Muscle of back (tissue), 13 donors: ENCODE measurements at places on chromosomes 7 and 10.

DNA sequence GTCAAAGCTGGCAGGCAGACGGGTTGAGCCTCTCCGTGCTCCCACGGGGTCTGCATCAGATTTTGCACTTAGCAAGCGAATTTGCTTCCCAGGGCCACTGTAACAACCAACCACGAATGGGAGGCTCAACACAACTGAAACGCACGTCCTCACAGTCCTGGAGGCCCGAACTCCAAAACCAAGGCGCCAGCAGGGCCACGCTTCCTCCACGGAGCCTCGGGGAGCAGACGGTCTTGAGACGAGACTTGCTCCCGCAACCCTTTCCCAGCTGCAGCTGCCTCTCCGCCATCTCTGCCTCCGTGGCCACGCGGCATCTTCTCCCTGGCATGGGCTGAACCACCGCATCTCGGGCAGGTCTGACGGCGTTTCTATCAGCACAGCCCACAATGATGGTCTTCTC lies 30.2 kb upstream of the INSIG1 start:
- DNase-seq: no peak

DNA sequence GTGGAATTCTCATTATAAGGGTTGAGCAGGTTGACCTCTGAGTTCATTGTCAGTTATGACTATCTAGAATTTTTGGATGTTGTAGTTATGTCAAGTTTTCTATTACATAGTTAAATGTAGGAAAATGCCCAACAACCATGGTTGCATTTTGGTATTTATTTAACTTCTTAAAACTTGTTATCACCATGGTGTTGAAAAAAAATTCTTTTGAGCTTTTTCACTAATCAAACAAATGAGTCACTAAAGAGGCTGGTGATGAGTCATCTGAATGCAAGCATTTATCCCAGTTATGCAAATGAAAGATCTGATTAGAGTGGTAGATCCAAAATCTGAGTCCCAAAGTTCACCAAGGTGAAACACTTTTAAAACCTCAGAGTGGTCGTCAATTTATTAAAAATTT lies 624.7 kb upstream of the IGFBP3 start:
- no peak for DNase-seq

DNA sequence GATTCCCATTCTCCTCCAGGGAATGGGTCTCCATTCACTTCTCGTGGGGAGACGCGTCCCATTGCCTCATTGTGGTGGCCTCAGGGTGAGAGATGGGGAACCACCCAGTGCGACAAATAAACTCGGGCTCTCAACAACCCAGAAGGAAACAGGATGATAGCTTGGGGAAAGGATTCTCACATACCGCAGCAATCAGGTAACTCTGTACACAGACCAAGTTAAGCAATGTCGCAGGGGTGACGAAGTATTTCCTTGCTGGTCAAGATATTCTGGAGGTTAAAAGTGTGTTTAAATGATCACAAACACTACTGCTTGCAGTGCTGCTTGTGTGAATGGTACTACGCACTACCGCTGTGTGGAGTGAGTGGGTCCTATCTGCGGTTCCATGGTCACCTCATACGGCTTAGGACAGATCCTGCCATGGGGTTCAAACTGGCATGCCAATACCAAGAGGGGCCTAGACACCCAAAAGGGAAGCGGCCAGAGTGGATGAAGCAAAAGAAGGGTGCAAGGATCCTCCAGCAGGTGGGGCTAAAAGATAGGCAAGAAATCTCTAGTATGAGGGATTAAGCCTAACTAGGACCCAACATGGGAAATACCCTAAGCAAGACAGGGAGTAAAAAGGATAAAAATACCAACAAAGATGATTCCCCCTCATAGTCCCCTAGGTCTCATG lies 143.8 kb upstream of the TMEM106B start:
- peak; percentile 26 for DNase-seq

GRCh38 chr7:791519-791918 lies 40.8 kb upstream of the SUN1 start:
- DNase-seq: no peak

DNA sequence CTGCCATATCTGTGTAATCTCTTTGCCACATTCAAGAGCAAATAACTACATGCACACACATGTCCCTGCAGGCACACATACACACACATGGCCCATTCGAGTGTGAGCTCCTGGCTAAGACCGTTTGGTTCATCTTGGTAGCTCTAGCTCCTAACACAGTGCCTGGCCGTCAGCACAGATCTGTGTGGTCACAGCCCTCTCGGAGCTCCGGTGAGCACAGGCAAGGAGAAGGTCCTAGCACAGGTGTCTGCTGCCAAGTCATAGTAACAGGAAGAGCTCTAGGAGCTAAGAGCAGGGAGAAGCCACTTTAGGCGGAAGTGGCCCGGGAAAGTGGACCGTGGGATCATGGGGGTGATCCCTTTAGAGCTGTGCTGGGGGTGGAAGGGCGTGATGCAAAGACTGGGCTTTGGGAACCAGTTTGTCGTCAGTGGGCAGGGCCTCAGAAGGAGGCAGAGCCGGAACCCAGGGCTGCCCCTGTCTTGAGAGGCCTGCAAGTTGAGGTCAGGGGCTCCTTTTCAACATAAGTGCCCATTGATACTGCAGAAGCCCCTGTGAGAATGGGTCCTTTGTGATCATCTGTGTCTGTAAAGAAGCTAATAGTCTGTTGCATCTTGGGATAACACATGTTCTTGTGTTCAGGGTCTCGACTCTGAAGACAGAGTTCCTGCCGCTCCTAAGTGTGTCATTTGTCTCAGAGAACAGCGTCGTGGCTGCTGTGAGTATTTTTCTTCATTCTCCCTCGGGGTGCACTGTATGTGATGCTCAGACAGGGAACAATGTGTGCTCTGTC lies 16.6 kb upstream of the ARPC1B start:
- DNase-seq: no peak

DNA sequence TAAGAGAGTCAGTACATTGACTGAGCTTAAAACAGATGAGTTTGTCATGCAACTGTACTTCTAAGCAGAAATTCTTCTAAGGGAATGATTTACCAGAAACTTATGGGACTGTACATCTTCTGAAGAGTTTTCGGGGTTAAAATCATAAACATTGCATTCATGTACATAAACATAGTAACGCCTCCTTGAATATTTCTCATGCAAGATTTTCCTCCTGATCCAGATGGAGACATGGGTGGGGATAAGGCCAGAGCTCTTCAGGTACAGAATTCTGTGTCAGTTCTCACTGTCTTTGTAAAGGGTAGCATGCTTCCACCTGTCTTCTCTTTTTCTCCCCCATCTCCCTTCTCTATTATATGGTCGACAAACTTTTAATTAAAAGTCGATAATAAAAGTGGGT lies 335.3 kb downstream of the ABCA13 start:
- no peak for DNase-seq

GRCh38 chr10:77604063-77604462 lies 33.5 kb downstream of the KCNMA1 start:
- DNase-seq: no peak

GRCh38 chr10:100826031-100826651 lies 80.8 kb downstream of the PAX2 start:
- peak; percentile 11 for DNase-seq

- no peak for DNase-seq
Observed at GRCh38 chr7:99806839-99807478, 20.9 kb upstream of the CYP3A43 start.

DNA sequence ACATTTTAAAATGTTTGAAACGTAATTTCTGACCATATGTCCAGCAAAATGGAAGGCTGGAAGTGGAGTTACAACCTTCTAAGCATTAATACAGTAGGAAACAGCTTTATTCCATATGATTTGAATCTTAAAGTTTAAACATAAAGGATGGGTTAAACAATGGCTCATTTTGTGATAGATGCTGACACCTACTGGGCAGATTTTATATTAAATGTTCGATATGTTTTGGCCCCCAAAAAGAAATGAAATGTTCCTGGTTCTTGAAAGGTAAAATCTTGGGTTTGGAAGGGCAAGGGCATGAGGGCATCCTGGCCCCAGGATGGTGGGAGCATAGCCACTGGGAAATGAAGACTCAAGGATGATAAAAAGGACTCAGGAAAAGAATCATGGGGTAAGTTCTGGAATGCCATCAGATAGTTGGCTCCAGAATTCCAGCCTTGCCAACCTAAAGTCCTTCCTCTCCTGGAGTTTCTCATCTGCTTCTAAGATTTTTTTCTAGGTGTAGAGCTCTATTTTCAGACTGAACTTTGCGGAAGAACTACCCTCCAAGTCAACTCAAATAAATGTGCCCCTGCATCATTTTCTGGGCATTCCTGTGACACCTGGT lies 34.6 kb upstream of the SLC35G1 start:
- DNase-seq: no peak

DNA sequence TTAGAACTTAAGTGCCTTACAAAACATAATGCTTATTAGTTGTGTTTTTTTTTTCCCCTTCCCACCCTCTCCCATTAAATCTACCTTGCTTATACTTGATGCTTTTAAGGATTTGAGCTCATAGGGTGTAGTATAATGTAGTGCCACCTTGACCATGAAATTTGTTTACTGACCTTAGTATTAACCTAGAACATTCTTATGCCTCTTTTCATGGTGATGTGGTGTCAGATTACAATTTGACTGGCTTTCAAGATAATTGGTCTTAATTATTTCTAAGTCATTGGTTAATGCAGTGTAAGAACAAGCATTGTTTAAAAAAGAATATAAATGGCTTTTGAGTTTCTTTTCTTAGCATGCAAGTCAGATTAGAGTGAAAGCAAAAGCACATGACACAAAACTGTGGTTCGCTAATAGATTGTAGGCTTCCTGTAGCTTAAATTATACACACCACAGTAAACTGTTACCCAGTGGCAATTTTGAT lies 61.8 kb downstream of the ADD3 start:
- no peak for DNase-seq

- peak; percentile 89 for DNase-seq
Observed at GRCh38 chr7:156640257-156640948, at the start of gene RNF32. RNF32 (plus strand) TSS chr7:156640774; CDS start chr7:156643878, 3,104 bp downstream.

- DNase-seq: no peak
Observed at GRCh38 chr7:130593033-130593432, 75.5 kb downstream of the COPG2 start.

- DNase-seq: no peak
Observed at GRCh38 chr10:59908808-59909143, 2.4 kb upstream of the CCDC6 start.

- DNase-seq: no peak
Observed at GRCh38 chr10:113335592-113335991, 217.3 kb upstream of the HABP2 start.
